ENCODE measurements at places on chromosomes 5 and 9. TPM values are rescaled to one million over a fixed set of nuclear protein-coding genes. Genes with fewer than 3 reads are reported as not detected.

- peaks cover 2% of the 10 kb centered on the region for H3K27me3 ChIP-seq
- no peaks in the 10 kb centered on the region for H3K36me3 ChIP-seq
- DNase-seq: no peak
These were observed 29.7 kb downstream of the MEGF10 start for GRCh38 chr5:127320032-127320965.

Gene ANKRD18A
- total RNA-seq: 0.36 TPM

- no peak for DNase-seq
- H3K4me3 ChIP-seq: peak overlapping the region; percentile 98
These were observed 665 bp upstream of the BTF3 start for GRCh38 chr5:73497497-73498056.

GRCh38 chr9:124940521-124940893 is 376 bp downstream of the GOLGA1 start:
- H3K4me3 ChIP-seq: peak overlapping the region; percentile 94
- H3K36me3 ChIP-seq: peaks cover 7% of the 10 kb centered on the region
- DNase-seq: no peak
- H3K27me3 ChIP-seq: no peaks in the 10 kb centered on the region
- peaks cover 13% of the 10 kb centered on the region for H3K4me1 ChIP-seq

Gene GNE
- total RNA-seq: 12.4 TPM

- no peaks in the 10 kb centered on the region for H3K27me3 ChIP-seq
- no peaks in the 10 kb centered on the region for H3K36me3 ChIP-seq
- H3K4me1 ChIP-seq: peaks cover 9% of the 10 kb centered on the region
- DNase-seq: no peak
- H3K4me3 ChIP-seq: no peak overlapping the region
These were observed 54.9 kb upstream of the RPS23 start for GRCh38 chr5:82332886-82333615.

DNA sequence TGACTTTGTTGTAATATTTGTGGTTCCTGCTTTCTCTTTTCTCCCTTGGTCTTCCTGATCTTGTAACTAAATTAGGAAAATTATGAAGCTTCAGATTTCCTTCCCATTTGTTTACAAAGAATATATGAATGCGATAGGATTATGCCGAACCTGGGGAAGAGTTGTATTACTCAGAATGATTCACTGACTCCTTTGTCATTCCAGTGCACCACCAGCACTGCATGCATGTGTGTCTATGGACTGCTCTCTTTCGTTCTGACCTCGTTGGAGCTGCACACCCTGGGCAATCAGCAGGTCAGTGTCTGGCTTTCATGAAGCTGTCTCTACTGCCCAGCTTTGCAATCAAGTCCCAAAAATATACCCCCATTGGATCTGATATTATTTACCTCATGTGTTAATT is 25.5 kb downstream of the NUP188 start:
- peaks cover 50% of the 10 kb centered on the region for H3K36me3 ChIP-seq
- no peak overlapping the region for H3K4me3 ChIP-seq
- no peak for DNase-seq
- no peaks in the 10 kb centered on the region for H3K4me1 ChIP-seq
- no peak overlapping the region for H3K27ac ChIP-seq

- H3K27me3 ChIP-seq: peaks cover 12% of the 10 kb centered on the region
- H3K4me3 ChIP-seq: no peak overlapping the region
- no peaks in the 10 kb centered on the region for H3K4me1 ChIP-seq
- H3K36me3 ChIP-seq: peaks cover 4% of the 10 kb centered on the region
- DNase-seq: no peak
- no peak overlapping the region for H3K27ac ChIP-seq
These were observed 43.5 kb downstream of the IRX1 start for GRCh38 chr5:3639175-3639574.

- DNase-seq: peak; percentile 67
- no peaks in the 10 kb centered on the region for H3K36me3 ChIP-seq
These were observed 4.4 kb upstream of the DCTN4 start for GRCh38 chr5:150763023-150763769.

GRCh38 chr5:135438636-135439221 is 8.4 kb downstream of the DCANP1 start:
- H3K36me3 ChIP-seq: no peaks in the 10 kb centered on the region
- peaks cover 3% of the 10 kb centered on the region for H3K27me3 ChIP-seq
- H3K4me3 ChIP-seq: no peak overlapping the region

Gene CCNI2
- 1.5 TPM for total RNA-seq

- peaks cover 28% of the 10 kb centered on the region for H3K4me1 ChIP-seq
- peaks cover 2% of the 10 kb centered on the region for H3K27me3 ChIP-seq
- no peak for DNase-seq
These were observed 326.7 kb downstream of the PIK3R1 start for GRCh38 chr5:68542207-68542606.

DNA sequence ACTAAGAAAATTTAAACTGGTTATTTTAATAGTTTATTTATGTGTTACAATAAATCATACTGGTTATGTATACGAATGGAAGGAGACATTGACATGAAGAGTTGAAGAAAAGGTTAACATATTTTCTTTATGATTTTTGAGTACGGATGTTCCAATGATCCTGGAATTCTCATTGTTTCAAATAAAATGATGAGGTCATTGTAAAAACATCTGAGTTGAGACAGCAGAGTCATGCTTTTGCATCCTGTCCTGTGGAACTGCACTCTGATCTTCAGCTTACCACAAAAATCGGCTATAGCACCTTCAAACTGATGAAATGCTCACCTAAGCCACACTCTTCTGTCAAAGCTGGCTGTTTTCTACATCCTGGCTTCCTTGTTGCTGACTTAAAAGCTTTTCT is 67.8 kb downstream of the PTCD2 start:
- no peak overlapping the region for H3K27ac ChIP-seq
- DNase-seq: no peak
- H3K4me1 ChIP-seq: peaks cover 2% of the 10 kb centered on the region

- no peak for DNase-seq
- H3K4me3 ChIP-seq: no peak overlapping the region
- H3K27me3 ChIP-seq: no peaks in the 10 kb centered on the region
- peaks cover 5% of the 10 kb centered on the region for H3K4me1 ChIP-seq
These were observed 240.5 kb upstream of the CHD1 start for GRCh38 chr5:99169309-99169708.

DNA sequence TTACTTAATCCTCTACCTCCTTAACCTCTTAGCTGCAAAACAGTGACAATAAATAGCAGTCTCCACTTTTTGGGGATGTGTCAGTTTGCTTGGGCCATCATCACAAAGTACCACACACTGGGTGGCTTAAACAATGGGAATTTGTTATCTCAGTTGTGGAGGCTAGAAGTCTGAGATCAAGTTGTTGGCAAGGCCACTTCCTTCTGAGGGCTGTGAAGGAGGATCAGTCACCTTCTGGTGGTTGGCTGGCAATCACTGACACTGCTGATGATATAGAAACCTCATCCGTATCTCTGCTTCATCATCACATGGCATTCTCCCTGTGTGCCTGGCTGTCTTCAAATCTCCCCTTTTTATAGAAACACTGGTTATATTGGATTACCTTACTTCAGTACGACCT is 187.1 kb upstream of the TBC1D2 start:
- no peak for DNase-seq
- H3K4me1 ChIP-seq: no peaks in the 10 kb centered on the region
- H3K4me3 ChIP-seq: no peak overlapping the region
- H3K36me3 ChIP-seq: no peaks in the 10 kb centered on the region

DNA sequence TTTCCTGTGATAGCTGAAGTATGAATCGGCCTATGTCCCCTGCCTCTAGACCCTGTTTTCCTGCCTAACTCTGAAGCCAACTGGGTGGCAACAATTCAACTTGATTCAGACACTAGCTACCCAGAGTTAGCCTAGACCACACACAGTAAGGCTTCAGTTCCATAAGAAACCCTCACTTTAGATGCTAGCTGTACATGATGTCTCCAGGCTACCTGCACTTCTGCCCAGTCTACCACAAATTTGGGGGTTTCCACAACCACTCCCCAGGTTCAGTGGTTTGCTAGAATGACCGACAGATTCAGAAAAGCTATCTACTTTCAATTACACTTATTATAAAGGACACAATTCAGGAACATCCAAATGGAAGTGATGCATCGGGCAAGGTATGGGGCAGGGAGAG is 119.4 kb upstream of the VLDLR start:
- no peak for DNase-seq
- H3K36me3 ChIP-seq: peaks cover 6% of the 10 kb centered on the region
- no peaks in the 10 kb centered on the region for H3K27me3 ChIP-seq
- H3K27ac ChIP-seq: no peak overlapping the region
- H3K4me1 ChIP-seq: peaks cover 25% of the 10 kb centered on the region

Gene ITGA1
- total RNA-seq: 8.3 TPM

DNA sequence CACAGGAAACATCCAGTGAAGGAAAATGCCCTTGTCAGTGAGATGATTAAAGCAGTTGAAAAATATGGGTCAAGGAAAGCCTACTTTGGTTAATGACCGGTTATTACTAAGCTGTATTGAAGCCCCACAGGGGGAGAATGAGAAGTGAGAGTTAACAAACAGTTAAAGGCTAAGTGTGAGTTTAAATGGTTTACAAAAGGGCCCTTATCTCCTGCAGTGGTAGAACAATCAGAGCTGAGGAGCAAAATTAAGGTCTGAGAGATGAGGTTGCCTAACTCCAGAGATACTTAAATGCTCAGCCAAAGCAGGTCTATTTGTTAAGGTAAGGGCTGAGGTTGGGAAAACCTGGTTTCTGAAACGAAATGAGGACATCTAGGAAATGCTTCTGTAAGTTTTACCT is 75.1 kb upstream of the FER start:
- H3K4me1 ChIP-seq: peaks cover 13% of the 10 kb centered on the region
- DNase-seq: no peak
- H3K27me3 ChIP-seq: peaks cover 17% of the 10 kb centered on the region
- no peaks in the 10 kb centered on the region for H3K36me3 ChIP-seq

- no peak overlapping the region for H3K4me3 ChIP-seq
- no peak overlapping the region for H3K27ac ChIP-seq
- no peaks in the 10 kb centered on the region for H3K4me1 ChIP-seq
- no peaks in the 10 kb centered on the region for H3K27me3 ChIP-seq
These were observed 18.6 kb downstream of the BRD3 start for GRCh38 chr9:134049236-134049635.

Gene SAXO1
- 0.43 TPM for total RNA-seq

GRCh38 chr5:178074266-178074952 is 38.9 kb upstream of the N4BP3 start:
- H3K27me3 ChIP-seq: peaks cover 9% of the 10 kb centered on the region
- H3K36me3 ChIP-seq: no peaks in the 10 kb centered on the region
- H3K27ac ChIP-seq: no peak overlapping the region
- H3K4me3 ChIP-seq: no peak overlapping the region

Gene CEL
- total RNA-seq: 4.3 TPM

GRCh38 chr5:147791181-147791580 is 8.7 kb upstream of the JAKMIP2 start:
- no peaks in the 10 kb centered on the region for H3K27me3 ChIP-seq
- no peak for DNase-seq
- H3K27ac ChIP-seq: no peak overlapping the region
- H3K36me3 ChIP-seq: no peaks in the 10 kb centered on the region
- H3K4me1 ChIP-seq: no peaks in the 10 kb centered on the region

GRCh38 chr9:33682551-33682950 is 112.8 kb upstream of the PRSS3 start:
- H3K27me3 ChIP-seq: peaks cover 36% of the 10 kb centered on the region
- no peak overlapping the region for H3K27ac ChIP-seq
- no peak overlapping the region for H3K4me3 ChIP-seq

DNA sequence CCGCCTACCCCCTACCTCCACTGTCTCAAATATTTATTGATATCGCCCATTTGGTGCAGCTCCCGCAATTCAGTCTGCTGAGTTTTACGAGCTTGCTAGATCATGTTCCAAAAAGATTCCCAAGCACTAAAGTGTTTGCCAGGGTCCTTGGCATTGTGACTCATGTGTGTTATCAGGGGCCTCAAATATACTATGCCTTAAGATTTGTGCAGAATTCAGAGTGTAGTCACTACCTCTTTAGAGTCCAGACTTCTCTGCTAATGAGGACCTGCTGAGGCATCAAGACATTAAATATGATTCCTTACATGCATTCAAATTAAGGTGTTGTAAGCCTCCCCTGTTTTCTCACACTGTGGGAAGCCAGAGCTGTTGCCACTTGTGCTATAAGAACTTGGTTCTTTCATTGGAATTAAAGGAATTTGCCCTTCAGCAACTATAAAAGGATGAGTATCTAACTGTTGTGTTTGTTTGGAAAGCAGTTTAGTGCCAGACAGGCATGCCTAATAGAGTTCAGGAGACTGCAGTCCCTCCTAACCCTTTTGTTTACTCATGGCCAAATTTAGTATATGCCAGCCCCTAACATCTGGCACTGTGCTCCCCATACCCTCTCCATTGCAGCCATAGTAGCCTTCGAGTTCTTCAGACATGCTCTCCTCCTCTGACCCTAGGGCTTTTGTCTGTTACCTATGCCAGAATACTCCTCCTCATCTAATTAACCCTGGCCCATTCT is 316.4 kb downstream of the NR3C1 start:
- H3K27me3 ChIP-seq: no peaks in the 10 kb centered on the region
- peaks cover 16% of the 10 kb centered on the region for H3K4me1 ChIP-seq
- no peak overlapping the region for H3K4me3 ChIP-seq
- H3K27ac ChIP-seq: peak overlapping the region; percentile 82
- H3K36me3 ChIP-seq: peaks cover 2% of the 10 kb centered on the region

Gene NEURL1B
- total RNA-seq: 11.7 TPM

Measured in mesothelial cell of epicardium (in vitro differentiated cells).